ENCODE measurements at places on chromosomes 4 and X.

DNA sequence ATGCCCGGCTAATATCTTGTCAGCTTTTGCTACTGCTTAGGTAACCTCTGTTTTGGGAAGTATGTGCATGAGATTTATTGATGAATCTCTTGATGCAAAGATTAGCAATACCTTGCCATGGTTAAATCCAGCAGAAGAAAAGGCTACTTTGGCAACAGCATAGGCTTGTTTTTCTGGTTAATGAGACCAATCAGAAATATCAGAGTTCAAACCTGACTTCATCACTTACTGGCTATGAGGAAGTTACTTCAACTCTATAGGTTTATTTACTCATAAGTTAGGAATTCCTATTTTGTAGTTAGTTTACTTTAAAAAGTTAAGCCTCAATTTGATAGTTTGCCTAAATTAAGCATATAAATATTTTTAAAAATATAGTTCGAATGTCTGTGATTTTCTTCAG is 93.1 kb downstream of the PDLIM5 start:
- no peak for DNase-seq

DNA sequence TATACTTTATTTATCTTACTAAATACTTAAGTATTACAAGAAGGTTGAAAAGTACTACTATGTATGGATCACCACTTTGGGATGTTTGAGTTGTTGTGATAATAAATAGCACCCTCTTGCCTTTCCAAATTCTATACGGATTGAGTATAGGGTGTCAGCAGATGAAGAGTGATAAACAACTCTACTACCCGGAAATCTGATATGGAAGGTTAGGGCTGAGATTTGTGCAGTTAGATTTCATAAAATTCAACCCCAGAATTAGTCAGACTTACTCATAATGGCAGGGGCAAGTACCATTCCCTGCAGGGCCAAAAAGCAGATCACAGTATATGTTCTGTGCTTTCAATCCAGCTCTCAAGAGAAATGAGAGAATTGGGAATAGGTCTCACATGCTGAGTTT is 1008.9 kb upstream of the PCDH7 start:
- DNase-seq = no peak

DNA sequence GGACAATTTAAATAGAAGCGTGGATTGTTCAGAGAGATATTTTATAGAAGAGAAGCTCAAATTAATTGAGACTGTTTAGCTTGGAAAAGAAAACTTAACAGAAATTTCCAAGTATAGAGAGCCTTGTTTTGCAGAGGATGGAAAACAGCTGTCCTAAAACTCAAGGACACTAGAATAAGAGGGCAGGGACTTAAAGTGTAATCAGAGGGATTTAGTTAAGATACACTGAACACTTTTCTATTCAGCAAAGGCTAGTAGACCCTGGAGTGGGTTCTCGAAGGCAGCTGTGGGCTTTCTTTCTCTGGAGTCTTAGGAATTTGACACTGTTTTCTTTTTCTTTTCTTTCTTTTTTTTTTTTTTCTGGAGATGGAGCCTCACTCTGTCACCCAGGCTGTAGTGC is 92.7 kb upstream of the ARX start:
- DNase-seq = no peak

DNA sequence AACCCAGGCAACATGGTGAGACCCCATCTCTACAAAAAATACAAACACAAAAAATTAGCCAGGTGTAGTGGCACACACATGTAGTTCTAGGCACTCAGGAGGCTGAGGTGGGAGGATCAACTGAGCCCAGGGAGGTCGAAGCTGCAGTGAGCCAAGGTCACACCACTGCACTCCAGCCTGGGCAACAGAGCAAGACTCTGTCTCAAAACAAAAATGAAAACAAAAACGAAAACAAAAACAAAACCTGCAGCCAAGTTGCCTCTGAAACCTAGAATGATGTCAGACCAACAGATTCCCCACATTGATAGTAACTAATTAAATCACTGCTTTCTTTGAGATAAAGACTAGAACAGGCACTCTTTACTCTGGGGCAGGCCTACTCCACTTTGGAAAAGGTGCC is 104.5 kb downstream of the AMELX start:
- DNase-seq = no peak

DNA sequence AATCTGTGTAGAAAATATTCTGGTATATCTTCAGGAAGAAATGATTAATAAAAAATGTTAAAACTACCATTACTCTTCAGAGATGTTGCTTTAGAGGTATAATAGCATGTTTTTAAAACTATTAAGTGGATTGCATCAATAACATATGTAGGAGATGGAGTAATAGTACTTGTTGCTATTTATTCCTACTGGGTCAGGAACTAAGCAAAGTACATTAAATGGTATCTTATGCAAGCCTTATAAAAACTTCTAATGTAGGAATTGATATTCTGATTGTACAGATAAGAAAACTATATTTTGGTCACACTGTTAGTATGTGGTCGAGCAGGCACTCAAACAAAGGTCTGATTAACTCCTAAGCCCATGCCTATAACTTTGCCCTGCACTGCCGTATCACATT is 31.4 kb upstream of the PDLIM5 start:
- no peak for DNase-seq

DNA sequence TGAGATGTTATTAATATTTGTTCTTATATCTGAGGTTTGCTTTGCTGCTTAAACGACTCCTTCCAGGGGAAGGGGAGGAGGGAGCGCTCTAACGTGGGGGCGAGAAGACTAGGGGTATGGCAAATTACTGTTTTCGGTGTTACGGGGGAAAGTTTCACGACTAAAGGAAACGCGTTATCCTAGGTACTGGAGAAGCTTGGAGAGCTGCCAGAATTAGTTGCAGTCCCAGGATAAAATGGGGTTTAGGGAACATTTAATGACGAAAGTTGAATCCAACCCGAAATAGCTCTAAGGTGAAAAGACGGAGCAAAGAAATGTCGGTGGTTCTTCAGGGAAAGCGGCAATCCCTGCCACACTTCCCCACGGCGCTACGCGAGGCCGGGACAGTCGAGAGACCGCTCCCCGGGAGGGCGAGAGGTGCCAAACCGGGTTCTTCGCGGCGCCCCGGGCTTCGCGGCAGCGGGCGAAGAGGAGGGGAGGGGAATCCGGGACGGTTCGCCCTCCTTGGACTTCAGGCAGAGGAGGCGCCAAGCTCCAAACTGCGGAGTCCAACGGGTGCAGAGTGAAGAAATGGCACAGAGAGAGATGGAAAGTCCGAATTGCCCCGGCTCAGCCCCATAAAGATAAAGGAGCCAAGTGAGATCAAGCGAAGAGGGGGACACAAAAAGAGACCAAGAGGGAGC is 724 bp downstream of the THOC2 start:
- no peak for DNase-seq

DNA sequence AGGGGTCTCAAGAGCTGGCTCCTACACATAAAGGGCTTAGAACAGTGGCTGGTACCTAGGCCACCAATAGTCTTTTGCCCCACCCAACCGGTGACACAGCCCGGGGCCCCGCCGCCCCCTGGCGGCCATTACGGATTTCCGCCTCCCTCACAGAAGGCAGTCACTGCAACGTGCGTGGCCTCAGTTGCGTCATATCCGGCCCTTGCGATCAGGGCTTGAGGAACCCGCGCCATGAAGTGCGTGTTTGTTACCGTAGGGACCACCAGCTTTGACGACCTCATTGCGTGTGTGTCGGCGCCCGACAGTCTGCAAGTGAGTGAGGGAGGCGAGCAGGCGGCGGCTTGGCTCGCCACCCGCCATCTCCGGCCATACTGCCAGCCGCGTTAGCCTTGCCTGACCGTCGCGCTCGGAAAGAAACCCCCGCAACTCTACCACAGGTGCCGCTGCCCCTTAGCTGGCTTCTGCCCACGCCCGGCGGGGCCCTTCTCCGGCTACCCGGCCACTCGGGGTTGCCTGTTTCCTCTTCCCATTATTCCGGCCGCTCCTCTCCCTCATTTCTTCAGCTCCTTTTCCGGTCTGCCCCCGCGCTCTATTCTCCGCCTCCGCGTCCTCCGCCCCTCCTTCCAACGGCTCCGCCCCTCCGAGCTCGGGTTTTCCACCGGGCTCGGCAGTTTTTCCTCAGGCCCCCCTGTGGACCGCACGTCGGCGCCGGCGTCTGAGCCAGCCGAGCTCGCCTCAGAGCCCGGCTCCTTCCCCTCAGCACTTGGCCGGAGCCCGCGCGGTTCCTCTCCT is at the start of gene ALG13:
TSS of gene ALG13 (plus strand) at position 183 of the 792 bp plus-strand sequence. CDS start at position 232, 49 bp downstream.
- peak; percentile 64 for DNase-seq

GRCh38 chrX:136767104-136767941 is 13.4 kb downstream of the ARHGEF6 start:
- peak; percentile 12 for DNase-seq

- DNase-seq = no peak
Measured at GRCh38 chrX:2521927-2522386, 21.2 kb upstream of the DHRSX start.

- DNase-seq = no peak
Measured at GRCh38 chrX:39152106-39152649, 350.9 kb downstream of the MID1IP1 start.

DNA sequence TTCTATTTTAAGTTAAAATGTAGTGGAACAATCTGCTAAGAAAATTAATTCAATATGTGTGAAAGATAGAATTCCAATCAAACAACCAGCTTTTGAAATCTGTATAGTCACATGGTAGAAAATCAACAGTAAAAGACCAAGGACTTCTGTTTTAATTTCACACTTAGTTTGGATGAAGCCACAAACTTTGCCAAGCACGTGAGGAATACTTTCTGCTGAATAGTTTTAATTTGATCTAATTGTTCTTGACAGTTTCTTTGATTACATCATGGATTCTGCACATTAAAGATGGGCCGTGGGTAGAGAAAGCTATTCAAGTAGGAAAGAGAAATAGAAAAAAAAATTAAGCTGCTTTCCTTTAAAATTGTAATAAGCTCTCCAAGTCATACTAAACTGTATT is 137.9 kb upstream of the FAM241A start:
- DNase-seq = no peak

GRCh38 chr4:173442223-173442932 is 43.5 kb upstream of the SCRG1 start:
- DNase-seq = no peak

- no peak for DNase-seq
Measured at GRCh38 chr4:1176398-1177273, 4.3 kb upstream of the SPON2 start.

- no peak for DNase-seq
Measured at GRCh38 chr4:148814030-148814429, 371.8 kb upstream of the NR3C2 start.

- DNase-seq = no peak
Measured at GRCh38 chr4:26105337-26105736, 191.3 kb downstream of the SMIM20 start.

DNA sequence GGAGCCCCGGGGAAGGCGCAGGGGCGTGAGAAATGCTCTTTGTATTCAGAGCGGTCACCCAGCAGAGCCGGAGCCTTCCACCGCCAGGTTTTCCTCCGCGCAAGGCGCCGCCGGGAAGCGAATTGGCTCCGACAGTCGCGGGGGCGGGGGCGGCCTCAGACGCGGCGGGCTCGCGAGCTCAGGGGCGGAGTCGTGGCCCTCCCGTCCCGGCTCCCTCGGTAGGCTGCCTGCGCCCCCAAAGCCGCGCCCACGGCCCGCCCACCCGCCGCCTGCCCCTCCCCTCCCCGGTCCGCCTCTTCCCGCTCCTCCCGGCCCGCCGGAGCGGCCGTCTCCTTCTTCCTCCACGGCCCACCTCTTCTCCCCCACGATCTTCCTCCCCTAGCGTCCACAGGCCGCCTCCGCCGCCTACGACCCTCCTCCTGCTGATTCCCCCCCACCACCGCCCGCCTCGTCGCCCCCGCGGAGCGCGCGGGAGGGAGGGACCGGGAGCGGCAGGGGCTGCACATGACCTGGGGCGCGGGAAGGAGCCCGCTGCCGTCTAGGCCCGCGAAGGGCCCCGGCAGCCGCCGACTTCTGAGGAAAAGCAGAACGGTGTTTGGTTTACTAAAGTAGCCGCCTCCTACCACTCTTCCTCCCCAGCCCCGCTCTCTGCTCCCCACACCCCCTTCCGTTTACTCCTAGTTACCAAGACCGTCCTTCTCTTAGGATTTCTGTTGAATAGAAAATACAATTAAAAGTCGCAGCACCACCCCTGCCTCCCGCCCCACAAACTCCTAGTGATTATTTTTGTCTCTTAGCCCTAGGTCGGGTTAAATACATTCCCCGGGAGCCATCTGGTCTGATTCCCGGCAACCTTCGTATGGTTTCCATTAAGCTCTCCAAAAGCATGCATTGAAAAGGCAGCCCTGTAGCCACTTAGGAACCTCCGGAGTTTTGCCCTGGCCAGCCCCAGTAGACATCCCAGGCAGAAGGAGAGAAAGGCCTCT is 53.2 kb downstream of the C4orf51 start:
- DNase-seq = peak; percentile 73

- DNase-seq = no peak
Measured at GRCh38 chr4:71752383-71753042, 31.4 kb downstream of the GC start.

DNA sequence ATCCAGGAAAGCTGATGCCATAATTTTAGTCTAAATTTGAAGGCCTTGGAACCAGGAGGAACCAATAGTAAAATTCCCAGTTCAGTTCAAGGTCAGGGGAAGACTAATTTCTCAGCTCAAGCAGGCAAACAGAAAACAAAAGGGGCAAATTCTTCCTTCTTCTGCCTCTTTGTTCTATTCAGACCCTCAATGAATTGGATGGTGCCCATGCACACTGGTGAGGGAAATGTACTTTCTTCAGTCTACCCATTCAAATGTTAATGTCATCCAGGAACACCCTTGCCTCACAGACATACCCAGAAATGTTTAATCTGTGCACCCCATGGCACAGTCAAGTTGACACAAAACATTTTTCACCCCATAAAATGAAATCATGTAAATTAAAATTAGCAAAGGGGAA is 1851.2 kb upstream of the ADGRL3 start:
- no peak for DNase-seq

- no peak for DNase-seq
Measured at GRCh38 chr4:39855909-39856512, 121.7 kb downstream of the PDS5A start.

- no peak for DNase-seq
Measured at GRCh38 chrX:152989292-152989658, 4.6 kb downstream of the PNMA5 start.

DNA sequence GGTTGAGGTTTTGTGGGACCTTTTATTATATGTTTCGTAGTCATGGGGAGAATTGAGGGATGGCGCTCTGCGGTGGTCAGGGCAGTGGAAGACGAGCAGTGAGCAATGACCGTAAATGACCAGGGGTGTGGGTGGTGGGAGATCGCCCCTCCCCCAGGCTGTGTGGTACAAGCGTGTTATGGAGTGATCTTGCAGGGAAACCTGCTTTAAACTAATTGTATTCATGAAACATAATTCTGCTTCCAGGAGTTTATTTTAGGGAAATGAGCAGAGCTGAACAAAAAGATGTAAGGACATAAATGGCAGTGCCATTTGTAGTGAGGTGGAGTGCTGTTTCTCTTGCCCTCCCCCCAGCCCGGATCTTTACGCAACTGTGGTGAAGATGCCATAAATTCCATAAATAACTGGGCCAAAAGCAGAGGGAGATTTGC is 20.2 kb downstream of the GYG2 start:
- no peak for DNase-seq

DNA sequence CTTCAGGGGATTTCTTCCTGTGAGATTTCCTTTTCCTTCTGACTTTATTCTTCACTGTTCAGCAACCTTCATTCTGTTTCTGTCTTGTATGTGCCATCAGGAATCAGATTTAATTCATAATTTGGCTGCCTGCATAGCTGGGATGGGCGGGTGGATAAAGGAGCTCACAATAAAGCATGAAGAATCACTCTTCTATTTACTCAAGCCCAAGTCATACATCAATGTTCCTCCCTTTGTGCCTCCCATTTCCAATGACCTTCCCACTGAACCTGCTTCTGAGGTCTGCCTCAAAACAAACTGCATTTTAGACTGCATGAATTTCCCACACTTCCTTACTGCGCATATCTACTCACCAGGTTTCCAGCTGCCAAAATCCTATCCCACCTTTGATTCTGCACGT is 14.0 kb downstream of the PDGFC start:
- DNase-seq = no peak

- no peak for DNase-seq
Measured at GRCh38 chr4:96835991-96836390, 996.1 kb downstream of the PDHA2 start.
